ENCODE measurements at places on chromosomes 4 and X.

- no peak for DNase-seq
Observed at GRCh38 chr4:53059256-53059655, 197.1 kb downstream of the RASL11B start.

GRCh38 chr4:169761846-169762245, 4.1 kb upstream of the HPF1 start:
- no peak for DNase-seq

DNA sequence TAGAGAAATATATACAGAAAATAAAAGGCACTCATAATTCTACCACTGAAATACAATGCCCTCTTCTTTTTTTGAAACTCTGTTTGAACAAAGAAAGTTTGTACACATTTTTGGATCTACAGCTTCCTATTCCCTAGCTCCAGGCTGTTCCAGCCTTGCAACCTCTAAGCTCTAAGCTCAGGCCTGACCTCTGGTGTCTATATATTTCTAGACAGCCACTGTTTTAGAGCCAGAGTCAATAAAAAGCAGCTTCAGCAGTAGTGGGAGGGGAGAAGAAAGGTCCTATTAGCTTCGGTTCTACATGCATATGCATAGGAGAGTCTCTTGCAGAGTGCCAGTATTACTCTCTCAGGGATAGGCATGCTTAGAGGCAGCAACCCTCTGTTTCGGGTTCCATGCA, 39.7 kb downstream of the CLDN2 start:
- no peak for DNase-seq

DNA sequence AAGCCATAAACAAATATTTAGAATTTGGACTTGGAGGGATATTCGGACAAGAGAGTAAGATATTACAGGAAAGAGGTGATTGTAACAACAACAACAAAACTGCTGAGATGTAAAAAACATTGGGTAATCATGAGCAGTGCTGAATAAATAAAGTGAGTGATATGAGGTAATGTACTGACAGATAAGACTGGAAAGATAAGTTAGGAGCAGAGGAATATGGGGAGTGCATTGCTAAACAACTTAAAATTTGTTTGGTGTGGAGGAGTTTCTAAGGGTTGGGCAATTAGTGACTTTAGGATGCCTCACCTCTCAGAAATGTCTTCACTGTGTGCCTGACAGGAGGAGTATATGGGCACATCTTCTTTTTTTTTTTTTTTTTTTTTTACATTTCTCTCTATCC, 637.8 kb upstream of the GRIA3 start:
- no peak for DNase-seq

GRCh38 chr4:85823295-85823694, 348.3 kb downstream of the ARHGAP24 start:
- DNase-seq: no peak

DNA sequence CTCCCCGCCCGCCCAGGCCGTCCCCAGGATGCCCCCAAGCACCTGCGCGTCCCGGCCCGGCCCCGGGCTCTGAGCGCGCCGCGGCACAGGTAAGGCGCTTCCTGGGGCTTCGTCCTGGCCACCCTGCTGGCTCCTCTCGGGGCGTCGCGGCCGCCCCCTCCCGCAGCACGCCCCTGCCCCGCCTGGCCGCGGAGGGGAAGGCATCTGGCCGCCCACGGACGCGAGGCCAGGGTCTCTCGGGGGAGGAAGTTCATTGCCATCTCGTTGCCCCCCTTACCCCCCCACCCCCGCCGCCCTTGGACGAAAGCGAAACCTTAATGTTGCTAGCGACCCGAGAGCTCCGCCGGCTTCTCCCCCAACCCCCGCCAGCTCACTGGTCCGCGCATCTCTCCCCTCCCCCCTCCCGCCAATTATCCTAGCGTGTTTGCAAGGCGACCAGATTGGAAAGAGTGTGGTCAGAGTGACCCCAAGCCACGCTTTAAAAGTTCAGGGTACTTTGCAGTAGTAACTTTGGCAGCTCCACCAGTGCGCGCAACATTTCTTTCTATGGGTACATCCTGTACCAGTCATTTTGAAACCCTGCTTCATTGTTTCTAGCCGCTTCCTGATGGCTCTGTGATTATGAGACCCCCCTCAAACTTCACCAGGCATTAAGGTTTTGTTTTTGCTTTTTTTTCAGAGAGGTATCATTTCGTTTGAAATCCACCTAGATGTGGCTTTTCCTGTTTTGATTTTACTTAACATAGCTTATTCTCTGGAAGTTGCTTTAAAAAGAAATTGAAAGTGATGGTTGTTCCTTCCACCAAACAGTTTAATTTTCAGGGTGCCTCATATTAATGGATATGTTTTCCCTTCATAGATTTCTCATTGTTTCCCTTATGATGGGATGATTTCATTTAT, 626 bp downstream of the TBC1D1 start:
- no peak for DNase-seq

DNA sequence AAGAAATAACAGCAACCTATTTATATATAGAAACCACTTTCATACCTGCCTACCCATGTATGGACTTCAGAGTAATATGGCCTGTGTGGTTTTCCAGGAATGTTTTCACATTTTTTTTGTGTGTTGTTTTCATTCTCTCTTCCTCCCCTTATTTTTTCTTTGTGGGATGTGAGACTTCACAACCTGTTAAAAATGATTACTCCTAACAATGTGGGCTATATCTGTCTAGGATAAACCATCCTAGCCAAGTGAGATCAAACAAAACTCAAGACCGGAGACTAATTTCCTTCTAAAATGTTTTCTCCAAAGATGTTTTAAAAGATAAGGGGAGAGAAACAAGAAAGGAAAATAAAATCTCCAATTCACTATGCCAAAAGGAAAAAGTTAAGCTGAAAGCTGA, 106.1 kb upstream of the DIPK2B start:
- no peak for DNase-seq

DNA sequence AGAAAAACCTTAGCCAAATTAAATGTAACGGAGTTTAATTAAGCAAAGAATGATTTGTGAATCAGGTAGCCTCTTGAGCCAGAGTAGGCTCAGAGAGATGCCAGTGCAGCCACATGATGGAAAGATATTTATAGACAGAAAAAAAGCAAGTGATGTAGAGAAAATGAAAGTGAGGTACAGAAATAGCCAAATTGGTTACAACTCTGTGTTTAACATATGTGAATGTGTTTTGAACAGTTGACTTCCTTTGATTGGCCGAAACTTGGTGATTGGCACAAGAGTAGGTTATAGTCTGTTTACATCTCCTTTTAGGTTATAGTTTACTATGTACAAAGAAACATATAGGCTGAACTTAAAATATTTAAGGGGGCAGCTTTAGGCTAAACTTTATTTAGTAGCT, 459.9 kb upstream of the BOD1L1 start:
- DNase-seq: no peak

DNA sequence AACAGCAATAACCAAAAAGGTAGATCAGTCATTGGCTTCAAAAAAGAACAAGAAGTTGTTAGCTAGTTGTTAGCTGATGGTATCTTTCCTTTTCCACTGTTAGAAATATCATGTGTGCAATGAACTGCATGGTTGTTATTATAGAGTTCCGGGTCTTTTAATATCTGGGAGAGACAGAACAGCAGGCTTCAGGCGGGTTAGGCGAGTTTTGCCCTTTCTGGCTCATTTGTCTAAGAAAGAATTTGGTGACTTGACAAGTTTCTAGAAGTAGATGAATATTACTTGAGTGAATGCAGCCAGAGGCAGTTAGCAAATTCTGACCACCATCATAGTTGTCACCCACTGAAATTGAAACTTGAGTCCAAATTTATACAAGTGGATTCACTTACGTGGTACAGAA, 88.9 kb upstream of the MID1 start:
- no peak for DNase-seq

DNA sequence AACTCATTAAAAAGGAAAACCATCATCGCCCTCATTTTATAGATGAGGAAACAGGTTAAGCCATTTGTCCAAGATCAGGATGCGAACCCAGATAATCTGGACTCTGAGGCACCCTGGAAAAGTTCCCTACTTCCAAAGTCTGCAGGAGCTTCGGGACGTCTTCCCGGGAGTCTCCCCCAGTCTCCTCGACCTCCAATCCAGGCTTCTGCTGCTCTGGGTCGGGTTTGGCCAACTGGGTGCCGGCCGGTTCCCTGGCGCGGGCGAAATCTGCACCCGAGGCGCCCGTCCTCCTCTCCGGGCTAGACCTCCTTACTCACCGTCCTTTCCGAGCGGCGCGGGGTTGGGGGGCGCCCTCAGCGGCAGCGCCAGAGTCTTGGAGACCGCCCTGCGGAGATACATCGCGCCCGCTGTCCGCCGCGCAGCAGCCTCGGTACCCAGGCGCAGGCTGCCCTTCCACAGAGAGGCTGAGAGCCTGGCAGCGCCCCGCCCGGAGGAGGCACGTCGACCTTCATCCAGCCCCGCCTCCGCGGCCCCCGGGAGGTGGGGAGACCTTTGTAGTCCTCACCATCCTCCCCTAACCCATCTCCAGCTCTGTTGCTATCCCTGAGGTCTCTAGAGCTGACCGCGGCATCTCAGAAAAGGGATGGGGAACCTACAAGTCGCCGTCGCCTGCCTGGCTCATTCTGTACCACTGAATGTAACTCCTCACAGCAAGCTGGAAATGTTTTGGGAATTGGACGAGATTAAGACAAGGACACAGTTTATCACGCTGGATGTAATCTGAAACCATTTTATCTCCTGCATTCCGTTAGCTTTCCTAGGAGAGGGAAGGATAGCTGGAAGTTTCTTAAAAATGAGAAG, at the start of gene MGARP:
Gene MGARP (minus strand): TSS at position 466 of the 861 bp plus-strand sequence. CDS start 67 bp downstream, at position 399.
- no peak for DNase-seq

Data from stimulated activated CD8-positive, alpha-beta memory T cell treated with anti-CD3 and anti-CD28 coated beads, Interleukin-15, amount 100 ng/mL, for 24 hours (primary cell).